ENCODE measurements at places on chromosomes 13 and 19. TPM values are rescaled to one million over a fixed set of nuclear protein-coding genes. Genes with fewer than 3 reads are reported as not detected.

DNA sequence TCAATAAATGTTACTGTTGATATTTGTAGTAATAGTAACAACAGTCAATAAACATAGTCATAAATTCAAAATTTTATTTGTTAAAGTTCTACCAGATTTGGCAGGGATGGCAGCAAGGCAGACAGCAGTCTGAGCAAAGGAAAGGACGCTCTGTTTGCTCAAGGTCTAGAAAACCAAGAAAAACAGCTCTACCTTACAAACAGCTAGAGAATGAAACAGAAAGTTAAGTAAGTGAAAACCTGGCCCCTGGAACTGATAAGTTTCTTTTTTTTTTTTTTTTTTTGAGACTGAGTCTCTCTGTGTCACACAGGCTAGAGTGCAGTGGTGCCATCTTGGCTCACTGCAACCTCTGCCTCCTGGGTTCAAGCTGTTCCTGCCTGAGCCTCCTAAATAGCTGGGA lies 27.9 kb downstream of the ENOX1 start:
- no peak for DNase-seq

GRCh38 chr19:2230807-2231533 lies 5.2 kb downstream of the PLEKHJ1 start:
- no peak for DNase-seq

DNA sequence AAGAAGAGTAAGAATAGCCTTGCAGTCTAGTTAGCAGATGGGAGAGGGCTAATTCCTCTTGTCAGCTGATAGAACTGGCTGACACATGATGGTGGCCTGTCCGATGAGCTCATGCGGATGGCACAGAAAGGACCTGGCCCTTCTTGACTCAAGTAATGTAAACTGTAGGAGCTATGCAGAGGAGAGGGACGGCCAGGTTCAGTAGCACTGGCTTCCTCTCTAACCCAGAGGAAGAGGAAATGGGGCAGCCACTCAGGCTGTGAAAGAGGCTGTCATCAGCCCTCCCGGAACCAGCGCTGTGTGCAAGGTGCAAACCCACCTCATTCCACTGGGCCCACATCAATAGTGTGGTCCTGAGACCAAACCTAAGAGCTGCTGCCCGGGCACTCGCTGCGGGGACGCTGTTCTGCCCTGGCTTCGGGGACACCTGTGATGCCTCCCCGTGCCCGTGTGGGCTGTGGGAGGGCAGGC lies 30.8 kb upstream of the USE1 start:
- DNase-seq, result no peak

DNA sequence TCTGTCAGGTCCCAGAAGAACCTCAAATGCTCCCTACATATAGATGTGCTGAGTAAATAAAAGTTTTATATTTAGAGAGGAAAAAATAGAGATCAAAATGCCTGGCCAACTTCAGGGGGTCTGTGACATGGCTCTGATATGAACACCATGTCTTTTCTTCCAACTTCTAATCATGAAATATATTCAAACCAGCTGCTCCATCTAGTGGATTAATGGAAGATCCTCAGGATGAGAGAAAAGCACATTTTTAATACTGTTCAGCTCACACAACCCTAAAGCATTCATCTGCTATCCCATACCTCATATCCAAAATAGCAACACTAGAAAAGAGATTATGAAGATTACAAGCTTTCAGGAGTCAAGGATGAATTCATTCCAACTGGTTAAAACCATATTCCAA lies 56.0 kb upstream of the DOCK9 start:
- no peak for DNase-seq

- DNase-seq, result no peak
These were observed 605 bp downstream of the CAPNS1 start for GRCh38 chr19:36140304-36141038.

DNA sequence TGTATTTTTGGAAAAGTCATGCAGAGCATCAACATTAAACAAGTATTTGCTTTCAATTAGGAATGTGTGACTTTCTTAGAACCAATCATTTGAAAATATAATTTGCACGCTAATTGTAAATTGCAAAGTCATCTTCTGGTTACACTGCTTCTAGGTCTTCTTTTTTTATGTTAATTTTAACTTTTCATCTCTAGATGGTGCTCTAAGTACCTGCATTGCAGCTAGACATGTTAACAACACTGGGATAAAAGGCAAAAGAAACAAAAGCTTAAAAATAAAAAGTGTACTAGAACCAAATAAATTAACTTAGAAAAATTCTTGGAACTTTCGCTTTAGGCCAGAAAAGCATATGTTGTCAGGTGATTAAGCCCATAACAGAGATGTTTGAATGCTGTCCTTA lies 2758.2 kb downstream of the PCDH9 start:
- DNase-seq, result no peak

GRCh38 chr19:54127688-54128440 lies 9.7 kb upstream of the CNOT3 start:
- DNase-seq, result no peak

DNA sequence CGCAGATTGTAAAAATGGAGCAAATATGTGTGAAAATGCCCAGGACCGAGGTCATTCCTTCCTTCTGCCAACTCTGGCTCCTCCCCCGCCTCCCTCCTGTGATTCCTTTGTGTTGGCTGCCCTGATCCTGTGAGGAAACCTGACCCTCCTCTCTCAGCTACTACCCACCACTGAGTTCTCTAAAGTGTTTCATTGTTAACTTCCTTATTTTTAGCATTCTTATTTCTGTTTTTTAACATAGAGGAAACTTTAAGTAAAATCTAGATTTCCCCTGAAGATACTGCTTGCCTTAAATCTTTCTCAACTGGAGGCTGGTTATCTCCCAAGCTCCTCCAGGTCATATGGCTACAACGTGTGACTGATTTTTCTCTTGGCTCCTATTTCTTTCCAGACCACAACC lies 21.7 kb upstream of the FBXL3 start:
- no peak for DNase-seq

GRCh38 chr19:36032251-36033104 lies at the start of gene CLIP3:
Gene CLIP3, minus strand, starts transcription at chr19:36032873. Its CDS starts 516 bp downstream, at chr19:36032357.
- peak; percentile 67 for DNase-seq

DNA sequence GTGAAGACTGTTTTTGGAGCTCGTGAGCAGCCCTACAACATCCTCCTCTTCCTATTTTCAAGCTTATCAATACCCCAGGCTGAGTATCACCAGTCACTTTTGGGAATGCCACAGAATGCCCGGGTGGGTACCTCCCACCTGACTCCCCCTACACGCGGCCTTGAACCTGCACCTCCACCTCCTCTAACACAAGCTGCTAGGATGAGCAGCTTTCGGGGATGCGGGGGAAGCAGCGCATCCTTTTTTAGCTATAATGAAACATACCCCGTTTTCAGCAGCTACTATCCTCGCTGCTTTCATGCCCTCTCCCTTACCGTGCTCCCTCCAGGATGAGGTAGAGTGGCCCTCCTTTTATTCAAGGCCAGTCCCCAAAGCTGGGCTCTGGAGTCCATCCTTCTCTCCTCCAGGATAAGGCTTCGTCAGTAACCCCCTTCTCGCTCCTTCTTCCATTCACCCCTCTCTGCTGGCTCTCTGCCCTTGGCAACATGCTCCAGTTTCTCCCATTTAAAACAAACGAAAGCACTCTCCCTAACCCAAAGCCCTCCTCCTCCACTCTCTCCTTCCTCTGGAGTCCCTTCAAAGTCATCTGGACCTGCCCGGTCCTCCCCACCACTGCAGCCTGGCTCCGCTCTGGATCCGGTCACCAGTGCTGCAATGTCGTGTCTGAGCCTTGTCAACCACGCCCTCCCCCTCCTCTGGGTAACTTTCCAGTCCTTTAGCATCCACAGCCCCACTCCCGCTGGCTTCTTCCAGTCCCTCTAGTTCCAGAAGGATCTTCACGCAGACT lies 55.3 kb downstream of the STK24 start:
- DNase-seq, result no peak

DNA sequence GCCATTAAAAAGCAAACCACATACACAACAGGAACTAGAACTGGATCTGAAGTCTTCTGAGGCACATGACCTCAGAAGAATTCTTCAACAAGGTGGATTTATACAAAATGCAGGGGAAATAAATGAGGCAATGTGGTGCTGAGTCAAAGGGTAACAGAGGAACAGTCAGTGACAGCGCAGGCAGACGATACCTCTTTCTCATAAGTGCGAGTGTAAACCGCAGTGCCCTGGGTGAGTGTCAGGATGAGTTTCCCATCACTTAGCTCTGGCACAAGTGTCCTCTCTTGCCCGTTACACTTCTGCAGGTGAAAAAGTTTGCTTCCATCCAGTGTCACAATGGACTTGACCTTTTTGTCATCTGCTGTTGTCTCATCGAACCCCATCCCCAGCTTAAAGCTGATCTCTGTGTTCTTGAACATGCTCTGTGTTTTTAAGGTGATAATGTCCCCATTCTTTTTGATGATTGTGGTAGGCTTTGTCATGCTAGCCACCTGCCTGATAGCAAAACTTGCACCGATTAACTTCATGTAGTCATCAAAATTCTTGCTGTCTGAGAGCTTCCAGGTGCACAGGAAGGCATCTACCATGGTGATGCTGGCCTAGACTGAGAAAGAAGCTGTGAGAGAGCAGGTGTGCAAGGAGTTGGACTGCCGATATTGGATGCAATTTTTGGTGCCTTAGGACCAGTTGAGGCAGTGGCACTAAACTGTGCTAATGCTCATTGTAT lies 97.3 kb downstream of the AKAP11 start:
- no peak for DNase-seq

DNA sequence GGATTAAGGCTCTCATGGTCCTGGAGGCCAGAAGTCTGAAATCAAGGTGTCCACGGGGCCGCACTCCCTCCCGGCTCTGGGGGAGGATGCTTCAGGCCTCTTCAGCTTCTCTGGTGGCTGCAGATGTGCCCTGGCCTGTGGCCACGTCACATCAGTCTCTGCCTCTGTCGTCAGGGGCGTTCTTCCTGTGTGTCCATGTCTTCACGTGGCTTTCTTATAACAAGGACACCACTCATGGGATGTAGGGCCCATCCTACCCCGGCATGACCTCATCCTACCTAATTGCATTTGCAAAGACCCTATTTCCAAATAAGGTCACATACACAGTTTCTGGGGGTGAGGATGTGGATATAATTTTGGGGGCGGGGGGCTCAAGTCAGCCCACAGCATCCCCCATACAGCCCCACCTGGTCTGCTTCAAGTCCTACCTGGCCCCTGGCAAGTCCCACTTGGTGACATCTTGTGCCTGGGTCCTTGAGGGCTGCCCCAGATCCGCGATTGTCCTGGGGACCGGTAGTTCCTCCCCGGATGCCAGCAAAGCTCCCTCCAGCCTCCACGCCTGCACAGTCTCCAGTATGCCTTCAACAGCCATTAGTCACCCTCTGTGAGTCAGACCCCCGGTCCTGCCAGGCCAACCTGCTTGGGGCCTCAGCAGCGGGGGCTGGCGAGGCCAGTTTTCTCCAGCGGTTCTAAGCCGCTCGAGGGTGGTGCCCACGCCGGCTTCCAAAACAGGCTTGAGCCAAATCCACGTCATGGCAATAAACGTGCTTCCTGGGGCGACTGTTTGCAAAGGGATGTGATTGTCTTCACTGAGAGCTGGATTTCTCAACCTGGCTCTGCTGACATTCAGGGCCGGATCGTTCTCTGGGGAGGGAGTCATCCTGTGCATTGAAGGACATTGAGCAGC lies 32.2 kb downstream of the MYO9B start:
- no peak for DNase-seq

GRCh38 chr13:34951528-34951927 lies 9.5 kb downstream of the NBEA start:
- no peak for DNase-seq

DNA sequence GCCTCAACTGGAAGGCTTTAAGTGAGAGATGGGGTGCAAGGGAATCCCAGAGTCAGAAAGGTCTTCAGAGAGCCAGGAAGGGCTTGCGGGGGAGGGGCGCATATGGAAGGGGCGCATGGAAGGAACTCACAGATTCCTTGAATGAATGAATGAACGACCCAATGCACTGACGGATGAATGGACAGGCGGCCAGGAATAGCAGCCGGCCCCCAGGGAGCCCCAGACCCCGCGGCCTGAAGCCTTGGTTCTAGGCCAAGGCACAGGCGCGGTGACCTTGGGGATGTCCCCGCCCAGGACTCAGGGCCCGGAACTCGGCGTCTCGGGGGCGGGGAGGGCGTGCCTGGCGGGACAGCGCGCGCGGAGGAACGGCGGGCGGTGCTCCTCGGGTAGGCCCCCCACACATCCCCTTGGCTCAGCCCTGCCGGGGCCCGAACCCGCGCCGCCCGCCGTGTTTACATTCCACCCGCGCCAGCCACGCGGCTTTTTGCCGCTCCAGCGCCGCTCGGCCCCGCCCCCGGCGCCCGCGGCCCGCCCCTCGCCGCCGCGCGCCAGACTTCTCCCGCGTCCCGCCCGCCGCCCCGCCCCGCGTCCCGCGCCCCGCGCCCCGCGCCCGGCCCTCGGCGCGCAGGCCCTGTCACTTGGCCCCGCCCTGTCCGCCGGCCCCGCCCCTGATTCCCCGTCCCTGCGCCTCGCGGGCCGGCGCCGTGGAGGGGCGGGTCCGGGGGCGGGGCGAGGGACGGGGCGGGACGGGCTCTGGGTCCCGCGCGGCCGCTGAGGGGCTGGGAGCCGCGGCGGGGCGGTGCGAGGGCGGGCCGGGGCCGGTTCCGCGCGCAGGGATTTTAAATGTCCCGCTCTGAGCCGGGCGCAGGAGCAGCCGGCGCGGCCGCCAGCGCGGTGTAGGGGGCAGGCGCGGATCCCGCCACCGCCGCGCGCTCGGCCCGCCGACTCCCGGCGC lies at the start of gene CCNE1:
TSS of gene CCNE1 (plus strand) at position 867 of the 955 bp plus-strand sequence. CDS start 565 bp downstream, outside the sequence.
- peak; percentile 96 for DNase-seq

- no peak for DNase-seq
These were observed 49.5 kb upstream of the PCDH17 start for GRCh38 chr13:57582032-57582431.

DNA sequence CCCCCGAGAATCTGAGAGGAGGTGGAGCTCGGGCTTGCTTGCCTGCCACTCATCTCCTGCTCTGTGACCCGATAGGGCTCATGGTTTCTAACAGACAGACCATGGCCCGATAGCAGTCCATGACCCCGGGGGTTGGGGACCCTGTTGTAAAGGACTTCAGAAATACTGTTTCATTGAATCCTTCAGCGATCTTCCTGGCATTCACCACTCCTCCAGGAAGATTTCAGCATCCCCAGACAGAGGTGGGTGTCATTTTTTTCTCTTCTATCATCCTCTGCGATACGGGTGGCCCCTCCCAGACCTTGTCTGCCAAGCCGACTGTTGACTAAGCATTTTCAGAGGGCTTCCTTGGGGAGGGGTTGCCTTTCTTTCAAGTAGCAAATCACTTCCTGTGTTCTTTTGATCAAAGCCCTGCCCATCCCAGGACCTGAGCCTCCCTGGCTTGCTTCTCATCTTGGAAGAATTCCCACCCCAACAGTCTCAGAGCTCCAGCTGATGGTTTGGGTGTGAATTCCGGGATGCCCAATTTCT lies 1.7 kb downstream of the MYO1F start:
- no peak for DNase-seq

- no peak for DNase-seq
These were observed 13.2 kb downstream of the EHD2 start for GRCh38 chr19:47726467-47726866.

Gene PLEKHA4
- total RNA-seq, result 25.7 TPM

Gene PCDH17
- total RNA-seq, result 9.6 TPM

Gene VSTM1
- total RNA-seq, result not detected

Gene CAMSAP3
- total RNA-seq, result 26.1 TPM

Gene ZNF823
- 8.9 TPM for total RNA-seq

Gene SLC25A41
- 1.6 TPM for total RNA-seq

Measured in mesothelial cell of epicardium (in vitro differentiated cells).